ENCODE measurements at places on chromosomes 7 and 10.

DNA sequence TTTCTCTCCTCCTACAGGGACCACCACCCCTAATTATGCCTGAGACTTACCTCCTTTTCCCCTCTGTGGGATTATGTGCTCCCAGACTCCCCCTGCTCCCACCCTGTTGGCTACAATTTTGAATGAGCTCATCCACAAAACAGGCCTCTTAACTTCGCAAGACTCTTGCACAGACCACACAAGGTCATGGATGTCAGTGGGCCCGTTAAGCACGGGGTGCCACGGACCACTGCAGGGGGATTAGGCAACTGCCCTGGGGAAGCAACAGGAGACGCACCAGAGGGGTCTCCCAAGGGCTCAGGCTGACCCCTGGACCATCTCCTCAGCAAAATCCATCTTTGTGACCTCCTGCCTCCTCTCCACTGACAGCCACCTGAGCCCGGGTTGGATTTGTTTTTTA, 42.1 kb upstream of the COL13A1 start:
- DNase-seq, result no peak

DNA sequence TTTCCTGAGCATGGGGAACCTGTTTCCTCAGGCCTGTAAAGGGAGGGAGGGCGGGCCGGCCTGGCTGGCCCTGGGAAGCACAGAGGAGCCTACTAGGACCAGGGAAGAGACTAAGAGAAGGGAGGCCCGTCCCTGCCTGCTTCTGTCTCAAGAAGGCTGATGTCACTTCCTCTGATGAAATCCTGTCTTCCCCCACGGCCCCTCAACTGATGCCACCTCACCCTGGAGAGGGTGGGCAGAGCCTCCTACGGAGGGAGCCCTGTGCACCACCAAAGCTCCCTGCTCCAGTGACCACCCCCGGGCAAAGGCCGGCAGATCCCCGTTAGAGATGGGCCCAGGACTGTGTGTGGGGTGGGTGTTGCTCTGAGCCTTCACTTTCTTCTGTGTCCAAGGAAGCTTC, 1.0 kb upstream of the PILRA start:
- peak; percentile 94 for DNase-seq

DNA sequence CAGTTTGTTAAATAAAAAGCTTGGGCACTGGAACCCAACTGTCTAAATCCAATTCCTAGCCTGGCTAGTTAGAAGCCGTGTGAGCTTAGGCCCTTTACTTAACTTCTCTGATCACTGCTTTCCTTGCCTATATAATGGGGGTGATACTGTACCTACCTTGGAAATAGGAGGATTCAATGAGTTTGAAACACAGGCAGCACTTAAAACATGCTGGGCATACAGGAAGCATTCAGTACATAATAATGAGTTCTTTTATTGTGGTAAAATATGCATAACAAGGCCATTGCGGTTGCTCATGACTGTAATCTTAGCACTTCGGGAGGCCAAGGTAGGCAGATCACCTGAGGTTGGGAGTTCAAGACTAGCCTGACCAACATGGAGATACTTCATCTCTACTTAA, 47.4 kb upstream of the SEPHS1 start:
- DNase-seq, result no peak

DNA sequence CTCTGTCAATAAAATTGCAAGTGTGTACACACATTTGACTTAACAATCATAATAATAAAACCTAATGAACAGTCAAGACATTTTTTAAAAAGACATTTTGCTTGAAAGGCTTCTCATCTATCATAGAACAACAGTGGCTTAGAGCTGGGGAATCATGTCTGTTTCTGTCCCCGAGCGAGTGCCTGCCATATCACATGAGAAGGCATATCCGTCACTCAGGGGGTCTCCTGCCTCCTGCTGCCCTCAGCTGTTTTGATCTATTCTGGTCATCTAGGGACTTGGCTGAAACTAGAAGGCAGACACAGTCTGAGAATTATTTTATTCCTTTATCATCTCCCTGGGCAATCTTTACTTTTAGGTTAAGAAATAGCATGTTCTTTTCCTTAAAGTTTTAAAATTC, 278.7 kb upstream of the KLF6 start:
- no peak for DNase-seq

- no peak for DNase-seq
Observed at GRCh38 chr10:116590590-116591444, at the start of gene PNLIPRP1. PNLIPRP1 (plus strand) TSS chr10:116590959; CDS start chr10:116591130, 171 bp downstream.

DNA sequence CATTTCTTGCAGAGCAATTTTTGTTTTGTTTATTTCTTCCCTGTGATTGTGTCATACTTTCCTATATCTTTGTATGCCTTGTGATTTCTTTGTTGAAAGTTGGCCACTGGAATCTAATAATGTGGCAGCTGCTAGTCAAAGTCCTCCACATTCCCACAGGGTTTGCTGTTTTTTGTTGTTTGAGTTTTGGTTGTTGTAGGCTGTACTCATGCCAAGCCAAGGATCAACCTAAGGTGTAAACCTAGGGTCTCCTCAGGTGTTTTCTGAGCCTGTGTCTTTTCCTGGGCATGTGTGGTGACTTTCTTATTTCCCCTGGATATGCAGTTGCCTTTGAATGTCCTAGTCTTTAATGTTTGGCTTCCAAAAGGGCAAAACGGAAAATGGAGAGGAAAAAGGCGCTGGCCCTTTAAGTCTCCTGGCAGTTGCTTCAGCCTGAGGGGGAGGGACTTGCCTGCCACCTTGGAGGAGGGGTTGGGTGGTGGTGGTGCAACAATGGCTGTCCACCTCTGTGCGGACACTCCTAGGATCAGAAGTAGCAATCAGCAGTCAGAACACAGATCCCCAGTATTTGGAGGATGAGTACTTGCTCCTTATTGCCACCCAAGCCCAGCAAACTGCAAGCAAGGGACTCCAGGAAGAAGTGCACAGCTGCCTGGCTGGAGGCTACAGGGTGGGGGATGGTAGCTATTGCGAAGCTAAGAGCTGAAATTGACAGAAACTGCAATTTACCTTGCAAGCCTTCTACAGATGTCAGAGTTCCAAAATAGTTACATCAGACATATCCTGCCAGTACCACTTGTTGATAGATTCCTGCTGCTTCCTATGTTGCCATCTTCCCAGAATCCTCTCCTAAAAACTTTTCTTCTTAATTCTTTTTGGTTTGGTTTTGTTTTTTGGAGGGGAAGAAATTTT, 5.6 kb upstream of the ZNF518A start:
- DNase-seq, result no peak

DNA sequence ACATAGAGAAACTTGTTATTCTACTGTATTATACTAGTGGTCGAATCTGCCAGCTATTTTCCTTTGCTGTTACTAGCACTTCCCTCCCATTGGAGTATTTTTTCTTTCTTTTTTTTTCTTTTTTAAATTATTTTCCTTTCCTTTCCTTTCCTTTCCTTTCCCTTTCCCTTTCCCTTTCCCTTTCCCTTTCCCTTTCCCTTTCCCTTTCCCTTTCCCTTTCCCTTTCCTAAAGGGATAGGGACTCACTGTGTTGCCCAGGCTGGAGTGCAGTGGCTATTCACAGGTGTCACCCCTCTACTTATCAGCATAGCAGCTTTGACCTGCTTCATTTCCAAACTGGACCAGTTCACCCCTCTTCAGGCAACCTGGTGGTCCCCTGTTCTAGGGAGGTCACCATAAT, 212.6 kb upstream of the SP4 start:
- no peak for DNase-seq

GRCh38 chr10:124037286-124037685, 56.1 kb downstream of the CHST15 start:
- DNase-seq, result no peak

- DNase-seq, result no peak
Observed at GRCh38 chr7:74269757-74270277, 15.6 kb upstream of the RFC2 start.

DNA sequence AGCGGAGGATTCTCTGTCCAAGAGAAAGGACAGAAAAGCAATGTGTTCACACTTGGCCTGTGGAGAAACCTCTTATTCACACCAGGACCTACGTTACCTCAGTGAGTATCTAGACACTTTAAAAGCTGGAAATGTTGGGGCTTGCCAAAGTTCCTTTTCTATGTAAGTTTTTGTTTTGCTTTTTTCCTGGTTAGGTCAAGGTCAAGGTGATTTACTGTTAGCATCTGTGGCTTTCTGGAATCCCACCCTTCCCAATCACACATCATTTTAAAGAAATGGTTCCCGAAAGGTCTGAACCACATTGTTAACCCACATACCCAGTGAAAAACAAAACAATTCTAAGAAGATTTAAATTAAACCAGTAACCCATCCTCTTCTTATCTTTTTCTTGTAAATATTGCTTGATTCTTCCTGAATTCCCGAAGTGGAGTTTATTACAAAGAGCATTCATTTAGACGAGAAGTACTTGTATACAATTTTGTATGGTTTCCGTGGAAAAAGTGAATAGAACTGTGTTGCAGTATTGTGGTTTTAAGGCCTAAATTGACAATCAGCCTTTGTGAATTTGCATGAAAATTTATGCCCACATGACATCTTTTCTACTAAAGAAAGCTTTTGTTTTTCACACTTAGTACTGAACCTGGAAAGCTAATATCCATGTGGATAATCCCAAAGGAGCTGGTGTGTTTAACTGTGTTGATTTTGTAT, 827.0 kb upstream of the IGFBP3 start:
- DNase-seq, result no peak

DNA sequence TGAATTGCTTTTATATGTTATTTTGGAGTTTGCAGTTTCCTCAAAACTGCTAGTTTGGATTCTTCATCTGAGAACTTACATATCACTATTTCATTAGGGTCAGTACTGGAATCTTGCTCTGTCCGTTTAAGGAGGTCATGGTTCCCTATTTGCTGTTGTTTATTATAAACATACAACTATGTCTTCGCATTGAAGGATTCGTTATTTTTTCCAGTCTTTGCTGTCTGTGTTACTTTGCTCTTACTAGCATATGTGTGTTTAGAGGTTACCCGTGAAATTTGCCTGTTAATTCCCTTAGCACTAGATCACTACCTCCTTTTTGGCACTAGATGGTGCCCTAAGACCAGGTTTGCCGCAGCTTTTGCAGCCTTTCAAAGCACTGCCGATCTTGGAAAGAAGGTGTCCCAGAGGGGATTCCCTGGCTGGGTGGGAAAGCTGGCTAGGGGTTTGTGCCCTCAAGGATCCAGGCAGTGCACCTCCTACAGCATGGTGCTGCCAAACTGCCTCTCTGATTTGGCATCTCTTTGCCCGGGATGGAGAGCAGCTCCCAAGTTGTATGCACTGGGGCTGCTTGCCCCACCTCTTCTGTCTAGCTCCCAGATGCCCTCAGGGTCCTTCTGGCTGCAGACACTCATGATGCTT, 103.1 kb upstream of the APBB1IP start:
- DNase-seq, result peak; percentile 76

GRCh38 chr10:113496111-113497109, 56.4 kb upstream of the HABP2 start:
- DNase-seq, result no peak

Measured in suppressor macrophage treated with lipopolysaccharide for 4 hours (primary cell).